ENCODE measurements at places on chromosomes 2 and 18.
A peak's percentile ranks its signal among the peaks of the same experiment; 100 is the strongest.

- DNase-seq = no peak
These were observed 48.9 kb downstream of the COPS8 start for GRCh38 chr2:237134321-237135230.

- DNase-seq = no peak
These were observed 194.6 kb downstream of the GLI2 start for GRCh38 chr2:120930236-120930635.

GRCh38 chr2:208175840-208176153 lies 12.4 kb upstream of the CRYGA start:
- no peak for DNase-seq

DNA sequence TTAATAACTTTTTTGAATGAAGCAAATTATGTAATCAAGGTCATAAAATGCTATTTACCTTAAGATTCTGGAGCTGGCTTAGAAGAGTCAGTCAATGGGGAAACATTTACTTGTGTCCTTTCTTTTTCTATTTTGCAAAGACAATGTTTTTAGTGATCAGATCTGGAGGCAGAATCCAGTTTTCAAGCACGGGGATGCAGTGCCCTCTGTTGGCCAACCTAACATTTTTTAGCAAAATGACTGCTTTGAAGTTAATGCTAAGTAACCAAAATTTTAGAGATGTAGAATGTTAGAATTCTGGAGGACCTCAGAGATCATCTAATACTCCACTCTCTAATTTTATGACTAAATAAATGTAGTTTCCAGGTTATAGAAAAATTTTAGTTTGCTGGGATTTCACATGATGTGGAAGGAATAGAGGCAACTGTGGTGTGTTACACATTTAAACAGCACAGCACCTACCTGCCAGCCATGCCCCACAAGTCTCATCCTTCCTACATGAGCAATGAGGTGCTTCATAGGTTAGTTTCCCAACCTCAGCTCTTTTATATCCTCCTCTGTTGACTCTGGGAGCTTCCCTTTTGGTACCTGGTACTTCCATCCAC lies 23.6 kb upstream of the SLC9A4 start:
- DNase-seq = peak; percentile 63

DNA sequence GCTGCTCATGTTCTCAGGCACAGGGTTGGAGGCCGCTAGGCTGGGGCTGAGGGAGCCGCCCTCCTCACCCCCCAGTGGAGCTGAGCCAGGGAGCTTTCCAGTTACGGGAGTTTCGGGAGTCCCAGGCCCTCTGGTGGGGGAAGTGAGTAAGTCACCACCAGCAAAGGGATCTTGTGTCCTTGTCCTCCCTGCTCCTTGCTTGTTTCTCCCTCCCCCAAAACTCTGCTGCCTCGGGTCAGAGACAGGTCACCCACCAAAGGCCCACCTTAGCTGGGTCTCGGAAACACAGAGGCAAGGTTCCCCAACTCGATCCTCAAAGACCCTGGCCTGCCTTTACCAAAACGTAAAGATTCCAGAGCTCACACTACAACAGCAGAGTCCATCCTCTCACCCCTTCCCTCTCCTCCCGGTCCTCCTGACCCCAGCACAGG lies 60.5 kb upstream of the POMC start:
- peak; percentile 77 for DNase-seq

DNA sequence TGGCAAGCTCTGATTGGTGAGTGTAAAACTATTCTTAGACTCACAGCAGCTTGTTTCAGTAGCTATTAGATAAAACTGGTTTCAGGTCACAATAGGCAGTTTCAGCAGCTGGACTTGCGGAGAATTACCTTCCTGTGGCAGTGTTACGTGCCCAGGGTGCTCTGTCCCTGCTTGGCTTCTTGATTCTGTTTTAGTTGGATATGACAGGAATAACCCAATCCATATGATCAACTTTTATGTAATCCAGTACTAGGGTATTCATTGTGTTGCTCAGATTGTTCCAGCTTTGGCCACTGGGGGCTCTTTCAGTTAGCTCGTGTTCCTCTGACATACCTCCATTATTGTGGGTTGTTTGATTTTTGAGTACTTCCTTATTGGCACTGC lies 43.1 kb downstream of the INPP4A start:
- peak; percentile 38 for DNase-seq

DNA sequence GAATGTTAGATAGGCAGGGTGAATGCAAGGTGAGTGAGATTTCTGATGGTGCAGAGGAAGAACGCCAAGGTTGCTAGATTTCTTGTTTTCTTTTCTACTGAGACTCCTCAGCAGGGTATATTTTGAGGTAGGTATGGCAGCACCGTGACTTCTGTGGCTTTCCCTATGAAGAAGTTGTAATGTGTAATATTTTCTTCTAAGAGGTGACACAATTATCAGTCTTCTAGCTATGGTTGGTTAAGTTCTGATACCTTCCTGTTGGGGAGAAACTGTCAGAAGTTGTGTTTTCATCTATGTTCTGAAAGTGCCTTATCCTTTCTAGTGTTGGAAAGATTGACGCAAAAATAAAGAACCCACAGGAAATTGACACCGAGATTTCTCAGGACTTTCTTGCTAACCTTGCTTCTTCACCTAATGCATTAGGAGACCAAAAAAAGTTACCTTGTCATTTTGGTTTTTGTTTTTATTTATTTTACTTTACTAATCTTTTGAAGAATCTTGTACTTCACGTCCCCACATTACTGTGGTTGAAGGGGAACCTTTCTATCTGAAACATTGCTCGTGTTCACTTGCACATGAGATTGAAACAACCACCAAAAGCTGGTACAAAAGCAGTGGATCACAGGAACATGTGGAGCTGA lies 11.9 kb downstream of the IL18R1 start:
- DNase-seq = no peak

DNA sequence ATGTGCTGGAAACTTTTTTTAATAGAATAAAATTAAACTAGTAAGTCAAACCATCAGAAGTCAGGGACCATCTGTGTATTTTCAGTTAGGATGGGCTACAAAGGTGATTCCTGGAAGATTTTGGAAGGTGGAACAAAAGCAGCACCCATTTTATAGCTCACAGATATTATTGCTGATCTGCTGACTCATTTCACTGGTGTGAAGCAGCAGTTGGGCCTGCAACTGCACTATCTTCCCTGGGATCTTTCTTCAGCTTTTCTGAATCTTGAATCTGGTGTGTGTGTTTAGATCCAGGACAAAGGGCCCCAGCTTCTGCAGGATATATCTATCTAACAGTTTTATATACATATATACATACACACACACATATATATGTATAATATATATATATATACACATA lies 35.6 kb upstream of the BCL11A start:
- DNase-seq = no peak

GRCh38 chr2:223909001-223909741 lies 36.0 kb downstream of the WDFY1 start:
- no peak for DNase-seq

DNA sequence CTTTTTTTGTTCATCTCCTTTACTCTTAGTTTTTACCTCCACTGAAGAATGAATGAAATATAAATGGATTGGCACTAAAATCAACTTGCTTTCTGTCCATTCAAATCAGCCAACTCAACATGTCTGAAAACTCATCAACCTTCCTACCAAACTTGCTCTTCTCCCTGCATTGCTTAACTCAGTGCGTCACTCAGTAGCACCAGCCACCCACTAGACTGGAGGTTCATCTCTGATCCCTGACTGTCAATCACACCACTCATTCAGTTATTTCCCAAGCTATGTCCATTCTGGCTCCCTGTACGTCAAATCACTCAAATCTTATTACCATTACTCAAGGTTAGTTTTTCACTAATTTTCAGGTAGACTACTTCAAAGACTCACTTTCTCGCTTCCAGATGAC lies 75.2 kb upstream of the RBMS1 start:
- DNase-seq = no peak

GRCh38 chr2:17558053-17558452 lies 17.6 kb downstream of the VSNL1 start:
- no peak for DNase-seq

DNA sequence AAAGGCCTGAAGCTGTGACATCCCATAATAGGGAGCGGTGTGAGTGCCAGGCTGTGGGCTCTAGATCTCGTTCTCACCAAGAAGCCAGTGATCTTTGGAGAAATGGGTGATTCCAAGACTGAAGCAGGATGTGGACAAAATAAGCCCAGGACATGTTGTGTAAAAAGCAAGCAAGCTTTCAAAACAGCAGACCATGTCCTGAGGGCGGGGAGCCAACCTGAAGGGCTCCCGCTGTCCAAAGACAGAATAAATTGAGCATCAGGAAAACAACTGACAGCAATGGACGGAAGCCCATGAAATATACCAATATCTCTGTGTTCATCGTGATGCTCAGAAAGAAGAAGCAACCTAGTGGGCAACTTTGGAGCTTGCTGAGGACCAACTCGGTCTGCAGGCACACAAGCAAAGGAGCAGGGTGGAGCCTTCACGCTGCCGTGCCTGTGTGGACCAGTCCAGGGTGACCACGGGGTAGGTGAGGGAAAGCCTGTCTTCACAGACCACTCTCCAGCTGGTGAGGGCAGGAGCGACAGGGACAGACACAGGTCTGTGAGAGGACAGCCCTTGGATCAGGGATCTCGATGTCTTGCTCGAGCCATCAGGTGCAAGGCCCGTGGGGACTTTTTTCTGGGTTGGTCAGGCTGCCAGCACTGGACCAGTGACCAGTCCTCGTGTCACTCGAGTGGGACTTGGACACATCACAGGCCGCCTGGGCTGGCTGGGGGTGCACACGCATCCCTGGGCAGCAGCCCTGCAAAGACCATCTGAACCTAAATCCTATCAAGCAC lies 21.5 kb downstream of the MTERF4 start:
- DNase-seq = no peak

- DNase-seq = no peak
These were observed 257.7 kb downstream of the CDCA7 start for GRCh38 chr2:173612354-173612753.

DNA sequence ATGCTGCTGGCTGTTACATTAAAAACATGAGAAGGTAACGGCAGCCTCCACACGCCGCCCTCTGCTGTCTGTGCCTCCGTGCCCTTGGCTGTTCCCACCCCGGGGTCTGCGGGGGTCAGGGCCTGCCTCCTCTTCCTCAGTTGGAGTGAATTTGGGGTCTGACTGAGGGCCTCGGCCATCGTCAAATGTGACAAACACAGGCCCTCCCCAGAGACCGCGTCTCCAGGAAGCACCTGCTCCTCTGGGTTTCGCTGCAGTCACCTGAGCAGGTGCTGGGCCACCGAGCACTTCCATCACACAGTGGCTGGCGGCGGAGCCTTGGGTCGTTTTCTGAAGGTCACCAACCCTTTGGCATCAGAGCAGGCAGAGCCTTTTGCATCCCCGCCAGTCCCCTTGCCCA lies 70.9 kb downstream of the NFATC1 start:
- DNase-seq = no peak

- DNase-seq = no peak
These were observed 151.9 kb downstream of the CERS6 start for GRCh38 chr2:168607992-168608391.

DNA sequence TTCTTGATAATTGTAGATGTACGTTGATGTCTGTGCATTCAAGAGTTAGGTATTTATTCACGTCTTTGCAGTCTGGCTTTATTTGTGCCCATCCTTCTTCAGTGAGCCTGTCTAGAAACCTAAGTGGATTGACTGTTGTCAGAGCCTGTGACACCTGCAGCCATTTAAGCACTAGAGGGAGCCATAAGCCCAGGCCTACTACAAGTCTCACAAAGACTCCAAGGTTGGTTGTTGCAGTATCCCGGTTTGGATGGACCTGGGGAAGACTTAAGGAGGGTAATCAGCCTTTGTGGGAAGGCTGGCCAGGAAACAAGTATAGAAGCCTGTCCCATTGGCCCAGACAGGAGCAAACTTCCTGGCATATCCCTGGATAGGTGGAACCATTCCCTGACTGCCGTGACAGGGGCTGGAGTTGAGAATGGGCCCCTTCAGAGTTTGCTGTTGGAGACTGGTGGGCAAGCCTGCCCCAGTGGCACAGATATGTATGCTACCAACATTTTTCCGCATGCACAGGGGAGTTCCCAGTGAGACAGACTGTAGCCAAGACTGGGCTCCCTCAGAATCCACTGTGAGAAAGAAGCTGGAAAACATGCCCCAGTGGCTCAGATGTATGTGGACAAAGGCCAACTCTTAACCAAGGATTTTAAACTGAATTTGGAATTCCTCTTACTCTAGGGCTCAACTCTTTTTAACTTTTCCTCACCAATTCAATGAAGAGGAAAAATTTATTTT lies 9.3 kb upstream of the LRRC30 start:
- DNase-seq = peak; percentile 67

DNA sequence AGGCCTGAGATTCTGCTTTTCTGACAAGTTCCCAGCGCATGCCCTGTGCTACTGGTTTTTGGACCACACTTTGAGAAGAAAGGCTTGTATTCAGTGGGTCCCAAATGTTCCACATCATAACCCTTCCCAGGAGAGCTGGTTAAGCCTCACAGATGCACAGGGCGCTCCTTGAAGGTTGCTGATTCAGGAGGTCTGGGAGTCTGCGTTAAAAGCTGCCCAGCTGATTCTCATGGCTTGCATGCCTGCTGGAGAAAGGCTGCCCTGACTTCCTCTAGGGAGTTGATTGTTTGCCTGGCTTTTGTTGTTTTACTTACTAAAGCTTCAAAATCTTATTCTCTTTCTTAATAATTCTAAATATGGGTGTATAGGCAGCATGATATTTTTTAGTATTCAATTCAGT lies 20.7 kb downstream of the CRYGD start:
- DNase-seq = no peak

GRCh38 chr2:68311033-68311432 lies 8.7 kb downstream of the CNRIP1 start:
- no peak for DNase-seq

- DNase-seq = no peak
These were observed 60.2 kb upstream of the GLS start for GRCh38 chr2:190820416-190820815.

DNA sequence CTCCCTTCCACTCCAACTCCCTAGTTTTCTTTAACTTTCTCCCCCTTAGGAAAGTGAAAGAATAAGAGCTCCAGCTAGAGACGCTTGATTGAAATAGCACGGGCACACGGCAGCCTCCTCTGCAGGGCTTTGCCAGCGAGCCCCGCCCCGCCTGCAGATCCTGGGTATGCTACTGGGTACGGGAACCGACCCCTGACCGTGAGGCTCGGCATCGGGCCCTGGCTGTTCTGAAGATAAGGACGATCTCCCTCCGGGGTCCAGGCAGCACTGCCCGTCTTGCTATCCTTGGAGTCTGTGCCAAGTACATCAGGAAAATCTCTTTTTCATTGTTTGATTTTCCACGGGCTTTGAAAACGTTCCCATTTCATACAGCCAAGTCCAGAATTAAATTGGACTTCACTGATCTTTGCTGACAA lies 284.5 kb downstream of the MTX2 start:
- peak; percentile 26 for DNase-seq

- no peak for DNase-seq
These were observed 5.6 kb downstream of the MERTK start for GRCh38 chr2:111903930-111904439.

- no peak for DNase-seq
These were observed 651 bp upstream of the ZNF521 start for GRCh38 chr18:25352629-25353005.

GRCh38 chr18:76212960-76213359 lies 282.1 kb downstream of the ZNF516 start:
- no peak for DNase-seq

All from endothelial cell (in vitro differentiated cells).